Neural crest cell (in vitro differentiated cells): ENCODE measurements at places on chromosomes 11 and 22. TPM values are rescaled to one million over a fixed set of nuclear protein-coding genes. Genes with fewer than 3 reads are reported as not detected.
A peak's percentile ranks its signal among the peaks of the same experiment; 100 is the strongest.

The SYTL2 gene
- 6.8 and 7.3 TPM in 2 replicates for total RNA-seq

The PIK3IP1 gene
- 1.8 and 2.3 TPM in 2 replicates for total RNA-seq

The TMEM132A gene
- total RNA-seq: 195 and 216 TPM in 2 replicates

The ZBTB16 gene
- total RNA-seq: 36.6 and 39.4 TPM in 2 replicates

The MRE11 gene
- total RNA-seq: 39.4 and 40.7 TPM in 2 replicates

The TBX1 gene
- total RNA-seq: not detected in 2 replicates

The IRF7 gene
- total RNA-seq: 10.2 and 11.4 TPM in 2 replicates

The IFITM10 gene
- 0.66 TPM in 1 of 2 replicates, not detected in the other for total RNA-seq

The TMPRSS6 gene
- not detected in 2 replicates for total RNA-seq

DNA sequence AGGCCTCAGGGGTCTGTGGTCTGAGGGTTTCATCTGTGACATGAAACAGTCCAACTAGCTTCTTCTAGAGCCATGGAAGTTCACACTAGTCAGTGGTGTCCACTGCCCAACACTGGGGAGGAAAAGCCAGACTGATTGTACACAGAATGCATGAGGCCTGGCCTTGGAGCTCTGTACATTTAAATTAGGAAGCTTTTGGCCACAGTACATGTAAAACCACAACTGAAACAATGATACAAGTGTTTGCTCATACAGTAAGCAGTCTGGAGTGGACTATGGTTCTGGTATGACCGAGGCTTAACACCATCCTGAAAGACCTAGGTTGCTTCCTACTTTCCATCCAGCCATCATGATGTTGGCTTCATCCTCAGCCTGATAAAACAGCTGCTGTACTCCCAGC, 73.8 kb upstream of the SESN3 start:
- DNase-seq: no peak

- DNase-seq: no peak
Observed at GRCh38 chr22:49370627-49371301, 456.9 kb downstream of the BRD1 start.

DNA sequence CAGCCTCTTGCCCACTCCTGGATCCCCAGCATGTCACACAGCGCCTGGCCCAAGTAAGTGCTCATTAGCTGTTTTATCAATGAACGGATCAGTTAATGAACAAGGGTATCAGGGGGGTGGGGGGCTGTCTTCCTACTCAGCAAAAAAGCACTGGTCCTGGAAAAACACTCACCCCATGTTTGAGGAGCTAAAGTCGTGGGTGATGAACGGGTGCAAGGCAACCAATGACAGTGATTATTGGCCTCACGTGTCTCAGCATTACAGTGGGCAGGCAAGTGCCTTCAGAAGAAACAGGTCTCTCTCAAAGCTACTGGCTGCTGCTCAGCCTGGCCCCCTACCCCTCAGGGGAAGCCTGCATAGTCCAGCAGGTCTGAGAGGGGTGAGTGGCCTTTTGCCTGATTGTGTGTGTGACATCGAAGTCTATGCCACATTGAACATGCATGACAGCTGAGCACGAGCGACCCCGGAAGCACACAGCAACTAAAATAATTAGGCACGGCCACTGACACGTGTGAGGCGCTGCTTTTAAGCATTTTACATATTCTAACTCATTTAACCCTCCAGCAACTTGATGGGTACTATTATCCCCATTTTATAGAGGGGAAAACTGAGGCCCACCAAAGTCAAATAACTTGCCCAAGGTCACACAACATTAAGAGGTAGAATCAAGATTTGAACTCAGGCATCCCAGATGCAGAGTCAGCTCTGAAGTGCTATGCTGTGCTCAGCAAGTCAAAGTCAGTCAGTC, 2.6 kb upstream of the MS4A10 start:
- DNase-seq: no peak

DNA sequence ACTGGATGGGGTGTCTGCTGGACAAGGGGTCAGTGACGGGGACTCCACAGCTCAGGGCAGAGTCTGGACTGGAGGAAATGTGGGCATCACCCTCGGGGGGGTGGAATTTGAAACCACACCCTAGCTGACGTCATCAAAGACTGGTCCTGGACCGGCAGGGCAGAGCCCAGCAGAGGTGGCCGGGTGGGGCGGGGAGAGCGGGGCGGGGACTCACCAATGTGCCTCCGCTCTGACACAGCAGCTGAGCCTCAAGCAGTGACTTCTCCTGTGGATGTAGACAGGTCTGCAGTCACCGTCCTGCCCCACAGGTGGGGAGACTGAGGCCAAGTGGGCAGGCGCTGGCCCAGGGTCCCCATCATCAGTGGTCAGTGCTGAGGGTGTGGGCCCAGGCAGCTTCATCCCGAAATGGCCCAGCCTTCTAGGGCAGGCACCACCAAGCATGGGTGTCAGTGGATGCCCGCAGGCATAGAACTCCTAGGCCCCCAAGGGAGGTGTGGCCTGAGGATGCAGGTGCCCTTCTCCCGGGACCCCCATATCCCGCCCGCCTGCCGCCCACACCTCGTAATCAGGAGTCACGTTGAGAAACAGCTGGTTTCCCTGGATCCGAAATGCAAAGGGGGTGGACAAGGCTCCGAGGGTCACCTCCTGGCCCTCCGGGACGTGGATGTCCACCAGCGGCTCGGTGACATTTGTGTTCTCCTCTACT, 603 bp downstream of the CDHR5 start:
- DNase-seq: no peak

- DNase-seq: no peak
Observed at GRCh38 chr11:34305193-34305592, 52.6 kb downstream of the ABTB2 start.

DNA sequence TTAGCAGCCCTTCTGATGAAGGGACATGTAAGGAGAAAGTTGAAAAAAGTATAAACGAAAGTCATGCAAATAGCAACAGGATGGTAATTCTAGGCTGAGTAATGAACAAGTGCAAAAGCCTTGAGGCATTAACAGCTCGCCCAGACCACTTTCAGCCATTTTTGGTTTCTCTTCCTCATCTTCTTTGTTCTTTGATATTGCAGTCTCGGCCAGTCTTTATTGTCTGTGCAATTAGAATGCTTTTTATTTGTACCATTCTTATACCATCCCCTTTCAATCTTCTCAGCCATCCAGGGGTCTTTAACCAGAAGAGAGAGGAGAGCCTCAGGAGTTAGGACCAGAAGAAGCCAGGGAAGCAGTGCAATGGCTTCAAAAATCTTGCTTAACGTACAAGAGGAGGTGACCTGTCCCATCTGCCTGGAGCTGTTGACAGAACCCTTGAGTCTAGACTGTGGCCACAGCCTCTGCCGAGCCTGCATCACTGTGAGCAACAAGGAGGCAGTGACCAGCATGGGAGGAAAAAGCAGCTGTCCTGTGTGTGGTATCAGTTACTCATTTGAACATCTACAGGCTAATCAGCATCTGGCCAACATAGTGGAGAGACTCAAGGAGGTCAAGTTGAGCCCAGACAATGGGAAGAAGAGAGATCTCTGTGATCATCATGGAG, 7.3 kb downstream of the TRIM34 start:
- no peak for DNase-seq

DNA sequence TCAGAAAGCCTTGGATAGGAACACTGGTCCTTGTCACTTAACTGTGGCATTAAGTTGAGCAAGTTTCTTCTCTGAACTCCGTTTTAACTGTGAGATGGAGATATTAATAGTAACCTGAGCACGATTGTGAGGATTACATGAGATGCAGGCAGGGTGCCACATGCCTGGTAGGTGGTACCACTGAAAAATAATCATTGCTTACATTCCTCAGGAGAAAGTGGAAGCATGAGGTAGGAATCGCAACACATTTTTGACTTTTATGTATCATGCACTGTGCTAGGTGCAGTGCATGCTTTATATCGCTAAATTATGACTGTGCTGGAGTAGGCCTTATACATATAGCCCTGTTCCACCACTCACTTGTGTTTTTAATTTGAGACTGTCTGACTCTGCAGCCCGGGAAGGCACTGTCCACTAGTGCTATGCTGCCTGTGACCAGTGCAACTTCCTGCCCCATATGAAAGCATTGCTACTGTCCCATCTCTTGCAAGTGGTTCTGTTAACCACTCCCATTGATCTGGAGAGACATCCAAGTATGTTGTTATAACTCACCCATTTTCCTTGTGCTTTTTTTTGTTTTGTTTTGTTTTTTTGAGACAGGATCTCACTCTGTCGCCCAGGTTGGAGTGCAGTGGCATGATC, 1.0 kb downstream of the UQCR10 start:
- DNase-seq: no peak

- DNase-seq: peak; percentile 59
Observed at GRCh38 chr11:22337596-22338485, at the start of gene SLC17A6. Gene SLC17A6, plus strand, starts transcription at chr11:22338381. Its CDS starts 153 bp downstream, at chr11:22338534.

DNA sequence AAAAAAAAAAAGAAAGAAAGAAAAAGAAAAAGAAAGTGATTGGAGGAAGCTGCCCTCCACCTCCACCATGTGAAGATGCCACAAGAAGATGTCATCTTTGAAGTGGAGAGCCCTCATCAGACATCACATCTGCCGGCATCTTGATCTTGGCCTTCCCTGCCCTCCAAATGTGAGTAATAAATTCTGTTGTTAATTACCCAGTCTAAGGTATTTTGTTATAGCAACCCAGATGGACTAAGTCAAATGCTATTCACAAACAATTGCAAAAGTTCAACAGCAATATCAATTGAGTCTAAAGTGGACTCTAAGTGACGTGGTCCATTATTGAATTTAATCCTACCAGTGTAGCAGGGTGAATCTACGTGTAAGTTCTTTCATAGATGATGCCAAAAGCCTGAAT, 55.9 kb upstream of the NUP160 start:
- no peak for DNase-seq

- no peak for DNase-seq
Observed at GRCh38 chr11:124878759-124879492, 13.7 kb downstream of the ROBO3 start.

- no peak for DNase-seq
Observed at GRCh38 chr11:70127653-70128434, 49.7 kb downstream of the ANO1 start.

GRCh38 chr22:27134315-27134701, 476.9 kb downstream of the MIAT start:
- no peak for DNase-seq

DNA sequence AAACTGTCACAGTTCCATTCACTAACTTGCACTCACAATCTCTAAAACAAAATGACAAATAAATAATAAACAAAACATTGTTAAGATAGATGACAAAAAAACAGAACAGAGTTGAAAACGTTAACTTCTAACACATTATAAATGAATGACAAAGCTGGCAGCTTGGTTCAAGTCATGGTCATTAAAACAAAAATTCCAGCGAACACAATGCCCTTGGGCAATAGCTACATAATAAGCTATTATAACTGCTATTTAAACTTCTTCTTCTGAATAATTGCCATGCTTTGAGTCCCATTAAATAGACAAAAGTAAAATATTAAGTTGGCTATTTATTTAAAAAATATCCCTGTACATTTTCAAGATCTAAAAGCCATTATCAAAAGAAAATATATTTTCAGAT, 54.7 kb downstream of the PICALM start:
- DNase-seq: no peak

DNA sequence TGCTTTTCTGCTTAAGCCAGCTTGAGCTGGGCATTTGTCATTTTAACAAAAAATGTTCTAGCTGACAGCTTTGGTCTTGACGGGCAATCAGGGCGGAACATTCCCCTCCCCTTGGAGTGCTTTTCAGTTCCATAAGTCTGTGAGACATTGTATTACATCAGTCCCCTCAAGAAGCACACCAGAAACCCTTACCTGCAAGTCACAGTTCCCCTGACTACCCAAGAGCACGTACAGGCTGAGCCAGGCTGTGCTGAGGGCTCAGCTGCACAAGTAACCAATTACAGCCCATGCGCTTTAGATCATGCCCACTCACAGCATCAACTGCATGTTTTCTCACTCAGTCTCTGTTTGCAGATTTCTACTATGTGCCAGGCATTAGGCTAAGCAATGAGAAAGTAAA, 19.1 kb downstream of the HIRA start:
- DNase-seq: no peak

DNA sequence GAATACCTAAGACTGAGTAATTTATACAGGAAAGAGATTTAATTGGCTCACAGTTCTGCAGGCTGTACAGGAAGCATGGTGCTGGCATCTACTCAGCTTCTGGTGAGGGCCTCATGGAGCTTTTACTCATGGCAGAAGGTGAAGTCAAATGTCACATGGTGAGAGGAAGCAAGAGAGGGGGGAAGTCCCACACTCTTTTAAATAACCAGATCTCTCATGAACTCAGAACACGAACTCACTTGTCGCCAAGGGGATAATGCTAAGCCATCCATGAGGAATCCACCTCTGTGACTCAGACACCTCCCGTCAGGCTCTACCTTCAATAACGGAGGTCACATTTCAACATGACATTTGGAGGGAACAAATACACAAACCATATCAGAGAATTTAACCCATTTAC, 42.2 kb downstream of the BIRC2 start:
- no peak for DNase-seq

DNA sequence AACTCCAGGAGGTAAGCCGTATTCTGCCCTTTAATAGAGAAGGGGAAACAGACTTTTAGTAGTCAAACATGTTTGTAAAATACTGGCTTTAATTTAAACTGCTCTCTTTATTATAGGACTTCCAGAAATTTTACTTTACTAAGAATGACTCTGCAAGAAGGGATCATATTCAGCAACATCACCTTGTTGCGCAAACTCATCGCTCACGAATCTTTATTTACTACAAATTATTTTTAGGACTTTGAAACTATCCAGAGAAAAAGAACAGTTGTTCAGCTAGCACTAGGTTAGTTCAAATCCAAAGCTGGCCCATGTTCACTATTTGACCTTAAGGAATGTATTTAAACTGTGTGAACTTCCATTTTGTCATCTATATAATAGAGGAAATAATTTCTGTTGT, 498.3 kb upstream of the TENM4 start:
- DNase-seq: no peak

GRCh38 chr11:73931039-73931645, 19.7 kb upstream of the DNAJB13 start:
- peak; percentile 12 for DNase-seq

GRCh38 chr22:44158816-44159215, 21.9 kb upstream of the PARVG start:
- DNase-seq: no peak

DNA sequence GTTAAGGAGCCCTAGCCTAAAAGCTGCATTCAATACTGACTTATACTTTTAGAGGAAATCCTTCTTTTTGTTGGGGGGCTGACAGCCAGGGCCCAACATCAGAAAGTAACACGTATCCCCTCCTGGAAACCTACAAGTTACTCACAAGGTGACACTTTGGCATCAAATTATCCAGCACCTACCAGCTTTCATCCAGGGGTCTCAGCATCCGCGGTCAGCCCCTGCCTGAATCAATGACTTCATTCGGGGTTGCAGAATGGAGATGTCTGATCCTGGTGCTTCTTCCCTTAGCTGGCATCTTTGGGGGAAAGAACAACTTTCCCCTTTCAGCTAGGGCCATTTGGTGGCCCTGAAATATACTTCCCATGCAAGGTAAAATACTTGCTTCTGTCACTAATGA, 5.3 kb upstream of the NAP1L4 start:
- no peak for DNase-seq
